ENCODE measurements at places on chromosomes 2 and 18. TPM values are rescaled to one million over a fixed set of nuclear protein-coding genes. Genes with fewer than 3 reads are reported as not detected.

NCKAP5 gene
- total RNA-seq, result not detected

APOB gene
- total RNA-seq, result not detected

SLC5A7 gene
- not detected for total RNA-seq

CTAGE1 gene
- not detected for total RNA-seq

PCARE gene
- total RNA-seq, result not detected

REG1B gene
- not detected for total RNA-seq

CHN1 gene
- total RNA-seq, result 1.9 TPM
